Lower lobe of right lung (tissue), 2 donors: ENCODE measurements at places on chromosomes 1 and 21. TPM values are rescaled to one million over a fixed set of nuclear protein-coding genes. Genes with fewer than 3 reads are reported as not detected.

The IFI44 gene
- 80.5 TPM for total RNA-seq

DNA sequence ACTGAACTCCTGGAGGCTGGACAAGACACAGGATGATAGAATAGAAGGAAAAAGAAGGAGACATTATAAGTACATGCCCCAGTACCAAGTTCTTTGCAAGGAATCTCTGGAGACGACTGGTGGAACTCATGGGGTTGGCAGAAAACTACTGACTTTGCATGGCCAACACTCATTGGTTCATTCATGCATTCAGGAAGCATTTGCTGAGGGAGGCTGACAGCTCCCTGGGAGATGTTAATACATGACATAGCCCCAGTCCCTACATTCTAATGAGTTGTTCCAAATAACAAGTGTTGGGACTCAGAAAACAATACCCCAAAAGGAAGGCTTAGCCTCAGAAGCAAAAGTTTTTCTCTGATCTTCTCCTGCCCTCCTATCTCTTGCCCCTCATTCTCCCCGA is 172.8 kb upstream of the IRF2BP2 start:
- no peak for DNase-seq

DNA sequence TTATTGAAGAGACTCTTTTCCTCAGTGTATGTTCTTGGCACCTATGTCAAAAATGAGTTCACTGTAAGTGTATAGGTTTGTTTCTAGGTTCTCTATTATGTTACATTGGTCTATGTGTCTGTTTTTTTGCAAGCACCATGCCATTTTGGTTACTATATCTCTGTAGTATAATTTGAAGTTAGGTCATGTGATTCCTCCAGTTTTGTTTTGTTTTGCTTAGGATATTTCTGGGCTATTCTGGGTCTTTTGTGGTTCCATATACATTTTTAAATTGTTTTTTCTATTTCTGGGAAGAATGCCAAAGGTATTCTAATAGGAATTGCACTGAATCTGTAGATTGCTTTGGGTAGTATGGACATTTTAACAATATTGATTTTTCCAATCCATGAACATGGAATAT is 13.2 kb downstream of the TMED5 start:
- no peak for DNase-seq

DNA sequence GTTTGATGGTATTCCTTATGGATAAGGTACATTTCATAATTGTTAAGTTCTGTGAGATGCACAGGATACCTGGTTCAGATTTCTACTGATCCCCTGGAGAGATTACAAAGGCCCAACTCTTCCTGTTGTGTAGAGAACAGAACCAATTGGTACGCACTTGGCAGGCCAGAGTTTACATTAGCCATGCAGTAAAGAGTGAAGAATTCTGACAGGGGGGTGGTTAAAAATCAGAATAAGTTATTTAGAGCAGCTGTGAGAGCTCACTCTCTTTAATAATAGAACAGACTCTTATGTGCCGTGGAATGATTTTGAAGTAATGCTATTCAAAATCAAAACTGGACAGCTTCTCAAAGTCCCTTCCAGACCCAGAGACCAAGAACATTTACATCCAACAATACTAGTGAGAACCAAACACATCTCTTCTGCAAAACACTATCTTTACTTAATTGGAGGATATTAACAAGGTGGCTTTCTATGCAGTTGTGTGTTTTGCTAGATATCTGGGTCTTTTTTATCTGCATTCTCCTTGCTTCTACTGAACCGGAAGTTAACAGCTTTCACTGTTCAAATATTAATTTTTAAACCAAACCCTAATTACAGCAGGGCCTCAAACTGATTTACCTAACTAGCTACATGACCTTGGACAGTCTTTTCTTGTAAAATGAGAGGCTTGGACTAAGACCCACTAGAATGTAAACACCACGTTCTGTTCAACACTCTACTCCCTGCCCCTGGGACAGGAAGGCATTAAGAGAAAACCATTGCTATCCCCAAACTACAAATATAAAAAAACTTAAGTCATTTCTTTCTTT is 4.0 kb downstream of the USP24 start:
- no peak for DNase-seq

DNA sequence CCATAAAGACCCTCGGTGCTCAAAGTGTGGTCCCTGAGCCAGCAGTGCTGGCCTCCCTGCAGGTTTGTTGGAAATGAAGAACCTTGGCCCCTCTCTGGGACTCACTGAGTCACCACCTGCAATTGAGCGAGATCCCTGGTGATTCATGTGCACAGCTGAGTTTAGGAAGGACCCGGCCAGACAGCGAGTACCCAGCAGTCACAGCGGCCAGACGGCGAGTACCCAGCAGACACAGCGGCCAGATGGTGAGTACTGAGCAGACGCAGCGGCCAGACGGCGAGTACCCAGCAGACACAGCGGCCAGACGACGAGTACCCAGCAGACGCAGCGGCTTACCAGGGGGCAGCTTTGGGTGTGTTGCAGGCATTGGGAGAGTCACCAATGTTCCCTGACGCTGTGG is 123.8 kb downstream of the PRDM16 start:
- DNase-seq, result no peak

GRCh38 chr1:18452550-18452949 is 28.2 kb upstream of the KLHDC7A start:
- DNase-seq, result no peak

DNA sequence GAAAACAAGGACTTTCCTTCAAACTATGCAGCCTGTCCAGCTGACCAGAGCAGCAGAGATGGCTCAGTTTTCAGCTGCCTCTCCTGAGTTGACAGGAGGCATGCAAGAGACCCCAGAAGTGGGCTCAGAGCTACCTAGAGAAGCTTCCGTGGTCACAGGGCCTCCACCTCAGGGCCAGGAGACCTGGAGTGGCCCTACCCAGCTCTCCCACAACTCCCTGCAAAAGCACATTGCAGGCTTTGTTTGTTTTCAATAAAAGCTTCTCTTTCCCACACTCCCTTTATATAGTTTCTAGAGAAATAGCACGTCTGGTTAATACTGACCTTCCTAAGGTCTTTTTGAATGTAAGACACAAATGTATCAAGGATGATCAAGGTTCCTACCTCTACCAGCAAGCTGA is 40.1 kb downstream of the RRAGC start:
- DNase-seq, result no peak

DNA sequence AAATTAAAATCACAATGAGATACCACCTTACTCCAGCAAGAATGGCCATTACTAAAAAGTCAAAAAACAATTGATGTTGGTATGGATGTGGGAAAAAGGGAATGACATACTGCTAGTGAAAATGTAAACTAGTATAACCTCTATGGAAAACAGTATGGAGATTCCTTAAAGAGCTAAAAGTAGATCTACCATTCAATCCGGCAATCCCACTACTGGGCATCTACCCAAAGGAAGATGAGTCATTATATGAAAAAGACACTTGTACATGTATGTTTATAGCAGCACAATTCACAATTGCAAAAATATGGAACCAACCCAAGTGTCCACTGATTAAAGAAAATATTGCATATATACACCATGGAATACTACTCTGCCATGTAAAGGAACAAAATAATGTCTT is 37.2 kb downstream of the SUSD4 start:
- no peak for DNase-seq

The CYP4Z1 gene
- 1.4 TPM for total RNA-seq

DNA sequence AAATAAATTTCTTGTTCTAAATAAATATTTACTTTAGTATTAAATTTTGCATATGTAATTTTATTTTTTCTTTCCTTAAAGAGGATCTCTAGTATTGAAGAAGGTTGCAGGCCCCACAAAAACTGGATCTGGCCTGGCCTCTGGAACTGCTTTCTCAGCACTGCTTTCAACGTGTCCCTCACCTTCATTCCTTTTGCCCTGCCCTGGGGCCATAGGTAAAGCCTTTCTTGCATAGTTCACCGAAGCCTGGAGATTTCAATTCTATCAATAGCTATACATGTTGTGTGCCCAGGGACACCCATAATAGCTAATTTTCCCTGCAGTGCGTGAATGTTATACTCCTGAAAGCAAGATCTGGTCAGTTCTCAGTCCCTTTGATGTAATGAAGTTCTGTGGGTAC is 12.0 kb upstream of the GPR137B start:
- no peak for DNase-seq

DNA sequence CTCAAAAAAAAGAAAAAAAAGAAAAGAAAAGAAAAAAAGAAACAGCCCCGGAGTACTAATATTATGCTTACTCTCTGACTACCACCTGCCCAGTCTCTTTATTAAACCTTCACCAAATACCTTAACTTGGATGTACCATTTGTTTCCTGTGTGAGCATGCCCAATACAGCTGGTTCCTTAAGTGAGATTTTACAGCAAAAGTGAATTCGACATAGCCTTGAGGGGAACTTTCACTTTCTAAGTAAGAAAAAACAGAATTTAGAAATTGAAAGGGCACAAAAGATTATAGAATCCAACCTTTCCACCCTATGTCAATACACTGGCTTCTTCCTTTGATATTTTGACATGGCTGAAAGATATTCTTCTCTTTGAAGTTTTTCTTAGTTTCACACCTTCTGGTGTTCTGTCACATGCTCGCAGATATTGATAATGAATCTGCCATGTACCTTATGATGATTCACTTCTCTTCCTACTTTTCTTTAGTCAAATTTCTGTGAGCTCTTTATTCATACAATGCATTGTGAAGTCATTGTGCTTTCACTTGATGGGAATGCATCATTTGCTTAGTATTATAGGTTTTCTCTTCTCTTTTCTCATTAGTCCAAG is 5.2 kb upstream of the GIPC2 start:
- DNase-seq, result no peak

- DNase-seq, result peak; percentile 95
Observed at GRCh38 chr1:27366411-27367159, at the start of gene MAP3K6. Gene MAP3K6, minus strand, starts transcription at chr1:27366961. Its CDS starts 364 bp downstream, at chr1:27366597.
